Neural crest cell (in vitro differentiated cells): ENCODE measurements at places on chromosomes 16 and 17.

DNA sequence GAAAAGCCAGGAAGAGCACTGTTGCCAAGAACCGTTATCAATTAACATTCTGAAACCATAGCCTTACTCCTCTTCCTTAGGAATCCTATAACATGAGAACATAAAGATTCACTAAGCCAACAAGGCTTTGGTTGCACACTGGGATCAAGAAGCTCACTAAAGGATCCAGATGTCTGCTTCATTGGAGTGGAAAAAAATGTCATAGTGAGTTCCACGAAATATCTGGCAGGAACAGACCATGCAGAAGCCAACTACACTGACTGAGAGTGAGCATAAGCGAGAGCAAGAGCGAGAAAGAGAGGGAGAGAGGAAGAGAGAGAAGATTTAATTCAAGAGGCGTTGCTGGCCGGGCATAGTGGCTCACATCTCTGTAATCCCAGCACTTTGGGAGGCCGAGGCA lies 13.4 kb upstream of the MEIOC start:
- DNase-seq: no peak

GRCh38 chr17:67751101-67752074 lies 33.7 kb downstream of the NOL11 start:
- DNase-seq: no peak

- DNase-seq: no peak
These were observed 44.3 kb downstream of the ADCY9 start for GRCh38 chr16:4071686-4072561.

DNA sequence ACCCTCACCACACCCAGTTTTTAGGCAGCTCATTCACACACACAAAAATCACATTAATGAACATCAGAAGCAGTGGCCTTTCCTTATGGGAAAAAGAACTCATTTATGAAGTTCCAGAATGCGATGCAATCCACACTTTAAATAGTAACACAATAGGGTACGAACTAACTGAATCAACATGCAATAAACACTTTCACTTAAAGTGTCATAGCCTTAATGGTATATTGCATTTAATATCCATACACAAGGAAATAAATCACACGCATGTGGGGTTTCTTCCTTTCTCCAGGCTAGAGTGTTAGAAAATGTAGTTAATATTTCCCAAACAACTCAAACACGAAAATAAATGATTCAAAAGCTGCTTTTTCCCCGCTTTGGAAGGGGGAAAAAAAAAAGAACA lies 19.7 kb downstream of the ADCY9 start:
- DNase-seq: no peak

DNA sequence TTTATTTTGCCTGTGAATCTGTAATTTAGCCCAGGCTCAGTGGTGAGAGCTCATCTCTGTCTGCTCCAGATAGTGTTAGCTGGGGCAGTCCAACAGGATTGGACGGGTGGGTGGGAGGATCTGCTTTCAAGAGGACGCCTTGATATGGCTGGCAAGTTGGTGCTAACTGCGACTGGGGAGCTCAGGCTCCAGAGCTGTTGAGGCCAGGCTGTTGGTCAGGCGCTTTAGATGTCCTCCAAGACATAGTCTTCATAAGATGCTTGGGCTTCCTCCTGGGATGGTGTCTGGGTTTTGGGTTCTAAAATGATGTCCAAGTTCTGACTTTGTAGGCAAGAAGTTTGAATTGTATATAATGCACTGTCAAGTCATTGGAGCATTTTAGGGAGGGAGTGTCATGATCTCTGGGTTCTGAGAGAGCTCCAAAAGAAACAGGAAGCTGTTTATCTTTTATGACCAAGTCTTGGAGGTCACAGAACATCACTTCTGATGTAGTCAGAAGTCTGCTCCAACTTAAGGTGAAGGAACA lies 12.8 kb upstream of the PCTP start:
- no peak for DNase-seq

- no peak for DNase-seq
These were observed 160.4 kb upstream of the PLCG2 start for GRCh38 chr16:81618661-81619060.
